ENCODE measurements at places on chromosomes 1 and 21.

DNA sequence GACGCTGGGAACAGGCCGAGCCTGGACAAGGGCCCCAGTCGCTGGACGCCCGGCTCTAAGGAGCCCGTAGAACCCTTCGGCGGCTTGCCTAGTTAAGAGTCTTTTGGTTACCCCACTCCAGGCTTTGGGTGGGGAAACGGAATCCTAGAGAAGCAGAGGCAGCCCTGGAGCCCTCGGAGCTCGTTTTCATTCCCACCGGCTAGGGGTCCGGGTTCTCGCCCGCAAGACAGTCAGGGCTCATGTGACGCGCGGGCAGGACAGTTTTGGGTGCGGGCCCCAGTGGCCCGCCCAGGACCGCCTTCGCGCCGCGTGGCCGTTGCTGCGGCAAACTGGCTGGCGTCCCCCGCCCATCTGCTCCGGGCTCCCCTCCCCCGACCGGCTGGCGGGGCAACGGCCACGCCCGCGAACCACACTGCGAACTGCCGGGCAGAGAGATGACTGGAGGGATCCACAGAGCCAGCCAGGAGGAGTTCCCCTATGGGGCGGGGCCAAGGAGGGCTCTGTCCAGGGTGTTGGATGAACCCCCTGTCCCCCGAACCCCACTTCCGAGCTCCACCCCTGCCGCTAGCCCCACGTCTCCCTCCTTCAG, 829 bp upstream of the HES2 start:
- no peak for DNase-seq

GRCh38 chr1:95953015-95953414, 719.0 kb downstream of the RWDD3 start:
- DNase-seq = no peak

DNA sequence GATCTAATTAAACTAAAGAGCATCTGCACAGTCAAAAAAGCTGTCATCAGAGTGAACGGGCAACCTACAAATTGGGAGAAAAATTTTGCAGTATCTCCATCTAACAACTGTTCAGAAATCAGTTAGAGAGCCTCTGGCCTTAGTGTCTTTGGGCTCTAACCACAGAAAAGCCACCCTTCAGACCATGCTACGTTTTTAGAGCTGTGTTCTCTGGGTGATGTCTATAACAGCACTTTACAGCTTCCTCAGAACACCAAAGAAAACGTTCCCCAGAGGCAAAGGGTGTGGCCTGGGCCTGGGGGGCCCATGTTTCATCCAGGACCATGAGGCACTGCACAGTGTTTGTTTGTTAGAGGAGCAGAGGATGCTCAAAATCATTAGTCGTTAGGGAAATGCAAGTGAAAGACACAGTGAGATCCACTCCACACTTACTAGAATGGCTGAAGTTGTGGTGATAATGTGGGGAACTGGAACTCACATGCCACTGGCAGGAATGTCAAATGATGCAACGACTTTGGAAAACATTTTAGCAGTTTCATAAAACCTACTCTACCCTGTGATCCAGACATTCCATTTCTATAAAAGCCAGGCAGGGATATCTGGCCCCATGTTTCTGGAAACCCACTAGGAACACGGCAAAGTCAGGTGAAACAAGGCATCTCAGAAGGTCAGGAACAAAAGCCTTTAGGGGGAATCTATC, 250.4 kb upstream of the HOOK1 start:
- no peak for DNase-seq

DNA sequence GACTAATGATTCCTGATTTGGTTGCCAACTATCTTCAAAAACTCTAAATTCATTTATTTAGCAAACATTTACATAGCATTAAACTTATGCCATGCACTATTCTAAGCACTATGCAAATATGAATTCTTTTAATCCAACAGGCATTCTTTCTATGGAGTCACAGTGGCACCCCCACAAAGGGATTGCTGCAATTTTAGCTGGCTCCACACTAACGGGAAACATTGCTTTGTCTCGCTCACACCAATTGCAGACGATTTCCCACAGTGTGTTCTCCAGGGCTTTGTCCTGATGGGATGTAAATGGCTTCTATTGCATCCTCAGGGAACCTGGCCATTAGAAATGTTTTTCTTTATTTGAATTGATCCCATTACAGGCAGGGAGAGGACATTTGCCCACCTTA, 259.1 kb downstream of the BARHL2 start:
- DNase-seq = no peak

DNA sequence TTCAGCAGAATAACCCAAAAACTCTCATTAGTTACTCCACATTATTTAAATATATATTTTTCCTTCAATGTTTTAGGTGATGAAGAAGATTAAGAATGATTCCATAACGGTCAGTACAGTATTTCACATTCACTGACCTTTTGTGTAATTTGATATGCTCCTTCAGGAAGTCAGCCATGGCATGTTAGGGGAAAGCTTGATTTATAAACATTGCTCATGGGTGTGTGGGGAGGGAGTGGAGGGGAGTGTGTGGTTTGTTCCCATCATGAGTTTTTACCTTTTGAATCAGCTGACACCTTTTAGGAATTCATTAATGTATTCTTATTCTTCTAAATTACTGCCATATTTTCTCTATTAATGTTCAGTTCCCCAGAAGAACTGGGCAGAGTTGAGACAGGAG, 240.2 kb downstream of the ATG4C start:
- no peak for DNase-seq

- DNase-seq = no peak
These were observed 1.3 kb downstream of the POGK start for GRCh38 chr1:166840309-166841274.

GRCh38 chr21:35475762-35476161, 426.7 kb upstream of the RUNX1 start:
- no peak for DNase-seq

DNA sequence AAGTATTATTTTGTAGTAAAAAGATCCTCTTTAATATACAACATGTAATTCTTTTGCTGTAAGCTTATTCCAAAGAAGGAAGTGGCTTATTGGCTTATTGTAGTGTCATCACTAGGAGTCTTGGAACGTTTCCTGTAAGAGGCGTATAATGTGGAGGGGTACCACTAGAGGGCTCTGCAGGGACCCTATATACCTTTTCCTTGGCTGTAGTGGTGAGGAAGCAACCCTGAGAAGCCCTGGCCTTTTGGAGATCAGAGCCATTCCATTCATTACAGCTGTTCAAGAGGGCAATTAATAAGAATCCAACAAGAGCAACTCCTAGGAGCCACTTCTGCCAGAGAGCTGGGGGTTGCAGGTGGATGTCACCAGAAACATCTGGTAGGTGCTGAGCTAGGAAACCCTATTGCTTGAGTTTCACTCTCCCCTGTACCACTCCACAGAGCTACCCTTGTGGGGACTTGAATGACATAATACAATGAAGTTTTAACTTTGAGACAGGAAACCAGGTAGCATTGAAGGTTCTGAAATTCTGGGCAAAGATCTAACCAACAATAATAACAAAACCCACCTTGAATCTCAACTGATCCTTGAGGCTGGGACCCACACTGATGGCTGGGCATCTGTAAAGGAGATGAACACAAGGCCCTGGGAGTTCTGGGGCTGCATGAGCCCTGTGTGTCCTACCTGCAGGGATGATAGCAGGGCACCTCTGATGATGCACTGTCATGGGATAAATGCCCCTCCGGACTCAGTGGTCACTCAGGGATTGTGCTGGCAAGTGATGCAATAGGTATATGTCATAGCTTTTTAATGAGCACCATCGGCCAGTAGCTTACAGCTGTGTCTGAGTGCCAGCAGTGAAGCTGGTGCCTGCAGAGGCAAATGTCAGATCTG, 160.2 kb upstream of the COA6 start:
- DNase-seq = no peak

- DNase-seq = no peak
These were observed 14.1 kb downstream of the COP1 start for GRCh38 chr1:176193023-176193422.
